Subcutaneous preadipocyte (primary cell): ENCODE measurements at places on chromosomes 11 and 22. TPM values are rescaled to one million over a fixed set of nuclear protein-coding genes. Genes with fewer than 3 reads are reported as not detected.

Gene C22orf31
- not detected in 2 replicates for total RNA-seq

Gene RASGRP2
- 0.20 and 0.37 TPM in 2 replicates for total RNA-seq

Gene POTEH
- not detected in 2 replicates for total RNA-seq

Gene TRPM5
- not detected in 2 replicates for total RNA-seq

Gene TEX12
- under 0.01 and 0.20 TPM in 2 replicates for total RNA-seq

Gene MFNG
- 0.59 TPM in 1 of 2 replicates, not detected in the other for total RNA-seq

Gene ANO9
- total RNA-seq = under 0.01 TPM in 1 of 2 replicates, not detected in the other

Gene OTUB1
- 44.4 and 46.3 TPM in 2 replicates for total RNA-seq

Gene DCHS1
- total RNA-seq = 0.37 and 0.78 TPM in 2 replicates

Gene PKP3
- total RNA-seq = 1.8 and 2.5 TPM in 2 replicates

Gene ZNRD2
- total RNA-seq = 45.9 and 46.7 TPM in 2 replicates

Gene KCNQ1
- total RNA-seq = not detected in 2 replicates

Gene KIRREL3
- under 0.01 TPM in 2 replicates for total RNA-seq

Gene SLC22A24
- total RNA-seq = not detected in 2 replicates

Gene BIRC3
- total RNA-seq = 0.37 and 1.4 TPM in 2 replicates

Gene POLD4
- 32.5 and 39.7 TPM in 2 replicates for total RNA-seq

Gene CARD10
- total RNA-seq = 17.3 and 32.1 TPM in 2 replicates

Gene STARD10
- 5.5 and 7.2 TPM in 2 replicates for total RNA-seq

Gene E2F8
- 0.39 and 0.73 TPM in 2 replicates for total RNA-seq

Gene RFPL2
- total RNA-seq = not detected in 2 replicates

Gene TIGD3
- under 0.01 TPM in 2 replicates for total RNA-seq

Gene BBOX1
- not detected in 2 replicates for total RNA-seq

Gene MUC15
- total RNA-seq = not detected in 2 replicates

Gene RIMBP3B
- total RNA-seq = under 0.01 and 0.37 TPM in 2 replicates

Gene OR8D1
- not detected in 2 replicates for total RNA-seq

Gene PDE2A
- 0.37 and 1.2 TPM in 2 replicates for total RNA-seq

Gene RIMBP3C
- total RNA-seq = 0.39 and 1.1 TPM in 2 replicates

Gene CASP12
- total RNA-seq = not detected in 2 replicates

Gene BACE1
- 24.6 and 27.8 TPM in 2 replicates for total RNA-seq

Gene YPEL4
- 0.39 and 0.73 TPM in 2 replicates for total RNA-seq

Gene MAPK8IP1
- 7.3 and 7.4 TPM in 2 replicates for total RNA-seq

Gene MIOX
- total RNA-seq = 0.20 TPM in 1 of 2 replicates, not detected in the other

Gene PHETA2
- total RNA-seq = 10.4 and 10.7 TPM in 2 replicates

Gene FGF4
- total RNA-seq = not detected in 2 replicates

Gene ZNRF3
- 5.9 and 8.2 TPM in 2 replicates for total RNA-seq

Gene APOBEC3F
- 3.5 and 5.1 TPM in 2 replicates for total RNA-seq

Gene CARD16
- total RNA-seq = 1.8 and 2.2 TPM in 2 replicates

Gene PARVA
- 25.6 and 30.5 TPM in 2 replicates for total RNA-seq

Gene SYT13
- not detected in 2 replicates for total RNA-seq

Gene C11orf97
- total RNA-seq = not detected in 2 replicates

Gene SCGB1D2
- not detected in 2 replicates for total RNA-seq

Gene KRTAP5-8
- total RNA-seq = not detected in 2 replicates

Gene CASP5
- not detected in 2 replicates for total RNA-seq

Gene ZNF70
- 3.3 and 4.9 TPM in 2 replicates for total RNA-seq

Gene SCGB1C1
- total RNA-seq = not detected in 2 replicates

Gene SPON1
- 1.6 and 20.6 TPM in 2 replicates for total RNA-seq

Gene VSIG2
- not detected in 2 replicates for total RNA-seq

Gene FBLN1
- total RNA-seq = 115 and 199 TPM in 2 replicates

Gene XKR3
- under 0.01 TPM in 1 of 2 replicates, not detected in the other for total RNA-seq

Gene RFPL3
- not detected in 2 replicates for total RNA-seq

Gene MUS81
- 38.2 and 65.9 TPM in 2 replicates for total RNA-seq

Gene LRRN4CL
- 16.4 and 38.2 TPM in 2 replicates for total RNA-seq

Gene RAC2
- total RNA-seq = 7.0 and 16.6 TPM in 2 replicates

Gene SCN3B
- total RNA-seq = under 0.01 TPM in 1 of 2 replicates, not detected in the other

Gene FAM180B
- total RNA-seq = 0.37 TPM in 1 of 2 replicates, not detected in the other

Gene GGTLC2
- not detected in 2 replicates for total RNA-seq
